NCI-H526 treated with DMSO at 0.1 percent for 48 hours (cell line): ENCODE measurements at places on chromosomes 4 and X.
A peak's percentile ranks its signal among the peaks of the same experiment; 100 is the strongest.

DNA sequence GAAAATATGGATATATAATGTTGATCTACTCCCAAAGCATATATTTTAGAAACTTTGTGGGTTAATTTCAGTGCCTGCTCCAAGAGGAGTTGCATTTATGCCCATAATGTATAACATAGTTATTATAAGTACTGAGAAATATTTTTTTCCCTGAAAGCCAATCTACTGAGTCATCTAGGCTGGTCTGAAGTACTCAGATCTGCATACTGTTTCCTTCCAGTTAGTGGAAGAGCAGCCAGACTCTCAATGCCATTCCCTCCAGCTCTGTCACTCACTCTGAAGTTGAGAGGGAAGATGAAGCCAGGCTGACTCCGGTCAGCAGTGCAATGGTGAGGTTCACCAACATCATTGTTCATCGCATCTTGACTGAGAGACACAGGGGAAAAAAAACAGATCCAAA, 505.1 kb downstream of the PPARGC1A start:
- DNase-seq = no peak

DNA sequence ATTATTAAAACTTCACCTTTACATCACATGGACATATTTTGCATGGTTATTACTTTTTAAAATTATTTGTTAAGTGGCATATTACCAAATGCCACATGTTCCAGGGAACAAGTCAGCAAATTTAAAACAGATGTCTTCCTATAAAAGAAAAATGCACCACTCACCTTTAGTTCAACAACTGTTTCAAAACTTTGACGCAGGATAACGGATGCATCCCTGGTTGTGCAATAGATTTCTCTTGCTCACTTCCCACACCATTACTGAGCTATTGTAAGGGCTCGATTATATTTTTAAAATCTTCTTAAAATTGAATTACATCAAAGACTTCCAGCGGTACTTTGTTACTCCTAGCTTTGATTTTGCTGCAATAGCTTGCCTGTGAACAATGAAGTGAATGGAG, 93.0 kb upstream of the ARHGAP24 start:
- no peak for DNase-seq

- no peak for DNase-seq
Measured at GRCh38 chrX:24643116-24643515, 4.0 kb downstream of the PCYT1B start.

DNA sequence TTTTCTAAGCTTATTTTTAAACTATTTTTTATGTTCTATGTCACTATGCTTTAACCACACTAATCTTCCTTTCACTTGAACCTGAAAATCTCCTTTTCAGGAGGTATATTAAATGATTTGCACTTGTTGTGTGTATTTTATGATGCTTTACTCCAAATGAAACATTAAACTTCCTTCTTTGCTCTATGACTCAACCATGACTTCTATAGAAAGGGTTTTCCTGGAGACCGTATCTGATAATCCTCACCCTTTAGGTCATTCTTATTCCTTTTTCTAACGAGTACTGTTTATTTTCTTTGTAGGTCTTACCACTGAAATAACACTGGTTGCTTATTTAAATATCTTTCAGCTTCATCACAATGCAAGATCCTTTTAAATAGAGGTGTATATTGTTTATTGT, 1163.2 kb downstream of the PCDH18 start:
- no peak for DNase-seq

- no peak for DNase-seq
Measured at GRCh38 chr4:22514481-22514880, 1.4 kb downstream of the ADGRA3 start.

DNA sequence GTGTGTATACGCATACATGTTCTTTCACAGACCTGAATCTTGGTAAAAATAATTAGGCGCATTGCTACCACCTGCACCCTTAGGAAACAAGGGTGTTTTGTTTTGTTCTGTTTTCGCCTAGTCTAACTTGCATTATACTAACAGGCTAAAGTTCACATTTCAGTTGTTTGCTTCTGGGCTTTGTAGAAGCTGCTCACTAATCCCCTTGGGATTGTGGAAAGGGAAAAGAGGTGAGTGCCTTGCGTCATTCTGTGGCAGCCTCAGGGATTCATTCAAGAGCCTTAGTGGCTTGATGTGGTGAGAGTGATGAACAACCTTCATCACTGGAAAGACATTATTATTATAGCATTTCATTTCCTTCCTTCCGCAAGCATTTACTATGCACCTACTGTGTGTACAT, 331.1 kb downstream of the ADGRL3 start:
- peak; percentile 68 for DNase-seq

DNA sequence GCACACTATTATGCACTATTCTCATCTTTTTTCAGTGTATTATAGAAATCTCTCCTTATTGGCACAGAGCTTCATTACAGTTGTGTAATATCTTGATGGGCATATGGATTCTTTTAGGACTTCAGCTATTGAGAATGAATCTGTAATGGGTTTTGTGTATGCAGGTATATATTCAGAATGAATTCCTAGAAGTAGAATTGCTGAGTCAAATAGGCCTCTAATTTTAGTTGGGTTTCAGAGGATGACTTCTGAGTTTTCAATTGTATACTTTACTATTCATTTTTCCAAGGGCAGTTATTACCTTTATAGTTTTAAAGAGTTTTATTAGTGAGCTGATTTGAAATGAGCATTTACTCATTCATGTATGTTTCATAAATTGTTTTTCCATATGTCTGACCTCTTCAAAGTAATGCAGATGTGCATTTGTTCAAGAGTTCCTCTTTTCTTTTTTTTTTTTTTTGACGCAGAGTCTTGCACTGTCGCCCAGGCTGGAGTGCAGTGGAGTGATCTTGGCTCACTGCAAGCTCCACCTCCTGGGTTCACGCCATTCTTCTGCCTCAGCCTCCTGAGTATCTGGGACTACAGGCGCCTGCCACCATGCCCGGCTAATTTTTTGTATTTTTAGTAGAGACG, 19.5 kb downstream of the CASP6 start:
- no peak for DNase-seq

GRCh38 chr4:48341776-48342605, 662 bp downstream of the SLAIN2 start:
- DNase-seq = peak; percentile 44

DNA sequence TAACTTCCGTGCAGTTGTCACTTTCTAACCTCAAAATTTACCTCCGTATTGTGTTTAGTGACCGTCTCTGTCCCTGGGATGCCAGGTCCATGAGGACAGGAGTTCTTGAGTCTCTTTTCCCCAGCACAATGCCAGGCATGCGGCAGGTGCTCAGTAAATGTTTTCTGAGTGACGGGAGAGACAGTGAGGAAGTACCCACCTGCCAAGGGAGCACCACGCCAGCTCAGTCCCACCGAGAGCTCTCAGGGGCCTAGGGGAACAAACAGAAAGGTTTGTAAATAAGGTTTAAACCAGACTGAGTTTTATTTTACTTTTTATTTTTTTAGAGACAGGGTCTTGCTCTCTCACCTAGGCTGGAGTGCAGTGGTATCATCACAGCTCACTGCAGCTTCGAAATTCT, 81.5 kb upstream of the NKX1-1 start:
- DNase-seq = no peak

DNA sequence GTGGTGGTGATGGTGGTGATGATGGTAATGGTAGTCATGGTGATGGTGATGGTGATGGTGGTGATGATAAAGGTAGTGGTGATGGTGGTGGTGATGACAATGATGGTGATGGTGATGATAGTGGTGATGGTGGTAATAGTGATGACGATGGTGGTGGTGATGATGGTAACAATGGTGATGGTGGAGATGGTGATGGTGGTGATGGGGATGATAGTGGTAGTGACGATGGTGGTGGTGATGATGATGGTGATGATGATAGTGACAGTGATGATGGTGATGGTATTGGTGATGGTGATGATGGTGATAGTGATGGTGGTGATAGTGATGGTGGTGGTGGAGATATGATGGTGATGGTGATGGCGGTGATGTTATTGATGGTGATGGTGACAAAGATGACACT, 108.4 kb upstream of the NKX1-1 start:
- DNase-seq = no peak

DNA sequence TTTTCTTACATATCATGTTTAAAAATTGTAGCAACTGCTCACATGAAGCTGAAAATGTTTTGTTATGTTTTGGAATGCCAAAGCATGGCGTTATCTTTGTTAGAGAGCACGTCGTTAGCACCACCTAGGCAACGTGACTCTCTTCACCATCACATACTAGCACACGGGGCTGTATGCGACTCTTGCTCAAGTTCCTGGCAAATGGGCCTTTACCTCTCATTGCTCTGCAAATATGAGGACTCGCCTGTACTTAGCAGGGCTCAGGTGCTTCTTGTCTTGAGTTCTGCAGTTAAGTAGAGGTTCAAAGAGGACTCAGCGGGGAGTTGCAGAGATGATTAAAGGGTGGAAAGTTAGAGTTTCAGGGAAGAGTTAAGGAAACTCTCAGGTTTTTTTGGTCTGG, 59.4 kb downstream of the CLCN4 start:
- no peak for DNase-seq

DNA sequence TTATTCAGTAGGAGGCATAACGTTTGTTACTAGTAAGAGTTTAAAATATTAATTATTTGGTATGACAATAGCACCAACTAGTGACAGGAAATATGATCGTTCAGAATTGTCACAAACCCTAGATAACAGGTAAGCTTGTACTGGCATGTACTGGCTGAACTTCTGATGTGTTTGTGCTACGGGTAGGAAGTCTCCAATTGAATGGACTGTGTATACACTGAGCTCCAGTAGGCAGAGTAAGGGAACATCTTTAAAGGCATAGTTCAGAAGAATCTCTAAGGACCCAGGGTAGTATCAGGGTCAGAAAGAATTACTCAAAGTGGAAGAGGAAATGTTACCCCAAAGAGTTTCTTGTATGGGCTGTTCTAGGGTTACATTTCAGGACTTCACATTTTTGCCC, 230.4 kb downstream of the EDA2R start:
- DNase-seq = peak; percentile 0

GRCh38 chr4:114019276-114019968, 40.0 kb upstream of the ARSJ start:
- DNase-seq = no peak

DNA sequence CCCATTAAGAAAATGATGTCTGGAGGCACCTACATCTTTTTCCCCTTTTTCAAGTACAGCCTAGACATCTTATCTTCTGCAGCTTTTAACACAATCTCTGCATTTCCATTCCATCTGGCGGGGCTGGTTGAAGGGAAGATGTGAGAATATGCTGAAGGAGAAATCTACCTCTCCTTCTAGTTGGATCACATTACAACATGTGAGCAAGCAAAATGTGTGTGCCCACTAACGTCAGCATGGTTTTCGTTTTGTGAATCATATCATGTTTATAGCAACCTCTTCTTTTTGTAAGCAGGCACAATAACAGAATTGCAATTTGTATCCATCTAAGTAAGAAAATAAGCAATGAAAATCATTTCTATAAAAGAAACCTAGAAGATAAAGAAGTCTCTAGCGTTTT, 28.9 kb upstream of the MID1 start:
- no peak for DNase-seq

DNA sequence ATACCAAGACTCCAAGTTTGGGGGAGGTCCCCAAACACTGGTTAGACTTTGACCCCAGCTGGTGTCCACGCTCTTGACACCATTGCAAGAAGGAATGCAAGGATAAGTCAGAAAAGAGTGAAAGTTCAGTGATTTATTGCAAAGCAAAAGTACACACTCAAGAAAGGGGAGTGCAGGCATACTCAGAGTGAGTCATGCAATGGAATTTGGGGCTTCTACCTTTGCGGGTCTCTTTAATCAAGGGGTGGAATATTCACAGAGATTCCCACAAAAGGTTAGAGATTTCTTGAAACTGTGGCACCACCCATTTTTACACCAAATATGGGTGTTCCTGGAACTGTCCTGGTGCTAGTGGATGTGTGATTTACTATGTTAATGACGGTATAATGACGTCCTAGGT, 5.2 kb upstream of the SMIM10L2A start:
- no peak for DNase-seq
